ENCODE measurements at places on chromosomes 16 and 17. TPM values are rescaled to one million over a fixed set of nuclear protein-coding genes. Genes with fewer than 3 reads are reported as not detected.

IL21R gene
- polyA plus RNA-seq, result 38.6 TPM

C1QTNF1 gene
- polyA plus RNA-seq, result not detected

AOC2 gene
- polyA plus RNA-seq, result not detected

IGSF6 gene
- polyA plus RNA-seq, result 0.13 TPM

FBXW10 gene
- not detected for polyA plus RNA-seq

DNA sequence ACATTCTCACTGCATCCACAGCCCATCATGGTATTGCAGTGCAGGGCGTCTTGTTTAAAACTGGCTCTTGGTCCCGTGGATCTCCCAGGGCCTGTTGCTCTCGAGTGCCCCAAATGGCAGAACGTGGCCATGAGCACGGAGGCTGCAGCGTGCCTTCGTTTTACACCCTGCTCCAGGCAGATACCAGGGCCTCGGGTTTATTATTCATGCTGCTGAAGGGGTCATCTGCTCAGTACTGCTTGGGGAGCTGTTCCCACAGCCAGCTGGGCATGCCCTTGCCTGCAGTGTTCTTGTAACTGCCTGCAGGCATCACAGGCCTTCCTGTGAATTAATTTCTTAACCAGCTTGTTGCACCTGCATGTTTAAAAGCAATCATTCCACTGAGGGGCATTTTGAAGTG is 129.7 kb upstream of the CHMP6 start:
- peak; percentile 42 for DNase-seq

- DNase-seq, result no peak
These were observed 64.4 kb downstream of the SMG6 start for GRCh38 chr17:2239170-2239551.

GRCh38 chr16:8846401-8846932 is 22.3 kb downstream of the CARHSP1 start:
- no peak for DNase-seq

GRCh38 chr17:17782523-17783115 is 54.2 kb downstream of the SREBF1 start:
- no peak for DNase-seq

DNA sequence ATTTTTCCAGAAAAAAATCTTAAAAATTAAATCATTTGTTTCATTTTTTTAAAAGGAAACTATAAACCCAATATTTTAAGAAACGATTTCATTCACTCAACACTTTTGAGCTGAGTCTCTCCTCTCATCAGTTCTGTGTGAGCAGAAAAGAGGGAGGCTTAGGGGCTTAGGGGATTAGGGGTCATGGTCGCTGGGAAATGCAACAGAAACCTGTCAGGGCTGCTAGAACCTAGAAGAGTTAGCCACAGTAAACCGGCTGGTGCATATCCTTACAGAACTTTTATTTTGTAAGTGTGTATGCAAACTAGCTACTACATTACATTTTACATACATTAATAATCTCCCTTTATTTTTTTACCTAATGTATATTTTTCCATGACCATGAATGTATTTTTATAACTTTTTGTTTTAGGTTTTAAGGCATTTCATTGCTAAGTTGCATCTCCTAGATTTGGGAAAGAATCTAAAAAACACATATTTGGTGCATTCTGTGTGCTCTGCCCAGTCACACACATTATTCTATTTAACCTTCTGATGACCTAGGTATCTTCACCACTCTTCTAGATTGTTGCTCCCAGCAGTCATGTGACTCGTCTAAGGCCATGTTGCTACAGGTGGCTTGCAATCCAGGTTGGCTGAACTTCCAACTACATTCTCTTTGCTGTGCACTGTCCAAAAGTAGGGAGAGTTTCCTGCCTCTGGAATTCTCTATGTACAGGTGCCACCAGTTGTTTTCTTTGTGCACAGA is 24.4 kb downstream of the TBC1D3B start:
- DNase-seq, result no peak

GRCh38 chr16:51224317-51224716 is 73.2 kb upstream of the SALL1 start:
- no peak for DNase-seq

DNA sequence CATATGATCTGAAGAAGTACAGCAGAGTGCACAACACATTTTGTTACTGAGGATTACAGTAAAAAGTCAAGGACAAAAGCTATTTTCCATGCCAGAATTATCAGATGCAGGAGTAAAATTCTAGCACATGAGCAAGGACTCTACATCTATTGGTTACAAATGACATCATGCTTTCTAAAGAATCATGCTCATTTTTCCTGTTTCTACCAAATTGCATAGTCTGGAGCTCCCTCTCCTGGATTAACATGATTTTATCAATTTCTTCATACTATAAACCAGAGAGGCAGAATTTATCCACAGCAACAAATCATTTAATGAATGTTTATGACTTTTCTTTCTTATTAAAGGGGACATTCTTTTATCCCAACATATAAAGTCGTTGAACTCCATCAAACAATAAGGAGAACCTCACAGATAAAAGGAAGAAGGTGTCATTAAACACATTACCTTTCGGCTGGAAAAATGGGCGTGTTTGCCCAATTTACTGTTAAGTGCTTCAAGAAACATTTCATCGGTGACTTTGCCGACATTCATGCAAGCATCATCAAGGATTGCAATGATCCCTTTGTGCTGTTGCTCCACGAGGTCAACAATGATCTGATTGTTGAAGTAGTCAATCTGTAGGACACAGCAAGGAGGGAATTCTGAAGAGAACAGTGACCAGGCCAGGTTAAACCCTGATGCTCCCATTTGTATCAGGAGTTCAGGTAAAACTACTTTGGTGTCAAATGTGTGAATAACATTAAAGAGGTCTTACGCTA is 121.7 kb downstream of the MYO1D start:
- peak; percentile 64 for DNase-seq

DNA sequence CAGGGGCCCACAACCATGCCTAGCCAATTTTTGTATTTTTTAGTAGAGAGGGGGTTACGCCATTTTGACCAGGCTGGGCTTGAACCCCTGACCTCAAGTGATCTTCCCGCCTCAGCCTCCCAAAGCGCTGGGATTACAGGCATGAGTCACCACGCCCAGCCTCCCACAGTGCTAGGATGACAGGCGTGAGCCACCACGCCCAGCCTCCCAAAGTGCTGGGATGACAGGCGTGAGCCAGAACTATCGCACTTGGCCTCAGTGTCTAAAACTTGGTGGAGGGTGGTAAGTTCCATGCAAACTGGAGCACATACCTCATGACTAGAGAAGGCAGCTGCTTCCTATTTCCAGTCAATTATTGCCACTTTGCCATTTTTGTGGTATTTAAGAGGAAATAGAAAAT is 7.1 kb downstream of the HSD17B2 start:
- DNase-seq, result no peak

DNA sequence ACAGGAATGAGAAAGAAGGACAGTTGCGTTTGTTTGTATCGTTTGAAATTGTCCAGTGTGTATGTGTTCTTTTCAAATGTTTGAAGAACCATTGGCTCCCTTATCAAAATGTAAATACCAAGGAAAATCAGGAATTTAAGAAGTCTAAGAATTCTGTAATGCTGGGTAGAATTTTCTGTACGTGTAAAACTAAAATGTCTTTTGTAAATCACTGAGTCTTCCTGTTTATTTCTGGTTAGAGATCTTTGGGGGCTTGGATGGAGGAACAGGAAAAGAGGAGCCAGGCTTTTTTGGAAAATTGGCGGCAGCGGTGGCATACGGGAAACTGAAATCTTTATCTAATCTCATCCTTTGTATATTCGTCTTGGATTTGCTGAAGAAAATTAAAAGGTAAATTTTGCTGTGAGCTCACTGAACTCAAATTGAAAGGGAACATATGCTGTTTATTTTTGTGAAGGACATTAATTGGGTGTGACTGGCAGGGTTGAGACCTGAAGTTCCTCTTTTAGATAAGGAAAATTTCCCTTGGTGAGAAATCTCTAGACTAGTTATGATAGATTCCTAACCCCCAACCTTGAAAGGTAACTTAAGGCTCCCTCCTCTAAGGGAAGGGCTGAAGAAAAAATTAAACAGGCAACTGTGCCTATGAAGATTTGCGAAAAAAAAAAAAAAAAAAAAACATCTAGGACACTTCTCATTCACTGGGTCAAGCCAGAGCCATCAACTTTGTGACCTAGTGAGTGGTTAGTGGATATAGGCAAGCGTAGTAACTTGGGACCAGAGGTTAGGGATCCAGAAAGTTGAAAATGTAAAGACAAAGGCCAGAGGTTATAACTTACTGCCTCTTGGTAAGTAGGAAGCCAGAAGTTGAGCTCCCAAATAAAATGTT is 10.8 kb downstream of the TAT start:
- no peak for DNase-seq

DNA sequence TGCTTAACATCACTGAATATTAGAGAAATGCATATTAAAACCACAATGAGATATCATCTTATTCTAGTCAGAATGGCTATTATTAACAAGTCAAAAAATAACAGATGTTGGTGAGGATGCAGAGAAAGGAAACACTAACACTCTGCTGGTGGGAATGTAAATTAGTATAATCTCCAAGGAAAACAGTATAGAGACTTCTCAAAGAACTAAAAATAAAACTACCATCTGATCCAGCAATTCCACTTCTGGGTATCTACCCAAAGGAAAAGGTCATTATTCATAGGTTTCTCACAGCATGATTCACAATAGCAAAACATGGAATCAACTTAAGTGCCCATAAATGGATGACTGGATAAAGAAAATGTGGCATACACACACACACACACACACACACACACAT is 166.4 kb downstream of the CEP112 start:
- DNase-seq, result no peak
